Activated T-cell treated with anti-CD3 and anti-CD28 coated beads for 24 hours (primary cell): ENCODE measurements at places on chromosomes 5 and 9.

DNA sequence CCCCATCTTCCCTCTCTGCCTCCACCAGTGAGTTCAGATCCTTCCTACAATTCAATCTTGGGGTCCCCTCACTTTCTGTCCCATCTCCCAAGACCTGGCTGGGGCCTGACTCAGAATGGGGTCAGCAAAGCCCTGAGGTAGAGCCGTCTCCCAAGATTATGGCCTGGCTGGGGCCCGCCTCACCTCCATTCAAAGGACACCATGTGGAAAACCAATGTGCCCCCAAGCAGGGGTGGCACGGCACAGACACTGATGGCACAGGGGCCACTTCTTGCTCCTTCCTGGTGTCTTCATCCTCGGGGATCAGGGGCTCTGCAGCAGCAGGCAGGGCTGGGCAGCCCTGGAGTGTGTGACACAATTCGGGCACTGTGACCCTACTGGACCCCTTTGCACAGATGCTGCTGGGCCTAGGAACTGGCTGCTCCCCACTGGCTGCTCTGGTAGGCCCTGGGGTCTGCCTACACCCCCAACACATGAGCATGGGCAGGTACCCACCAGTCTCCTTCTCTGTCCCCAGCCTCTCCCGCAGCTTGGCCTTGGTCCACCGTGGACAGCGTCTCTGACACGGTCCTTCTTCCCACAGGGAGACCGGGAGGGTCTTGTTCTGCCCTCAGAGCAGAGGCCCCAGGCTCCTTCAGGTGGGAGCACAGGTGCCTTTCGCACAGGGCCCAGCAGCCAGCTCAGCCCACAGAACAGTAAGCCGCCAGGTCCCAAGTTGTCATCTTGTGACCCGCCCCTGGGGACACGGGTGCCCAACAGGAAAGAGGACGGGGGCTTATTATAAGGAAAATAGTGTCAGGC, 89.5 kb downstream of the ADAMTS2 start:
- DNase-seq = no peak

GRCh38 chr5:87231037-87231808, 36.5 kb upstream of the RASA1 start:
- DNase-seq = no peak

DNA sequence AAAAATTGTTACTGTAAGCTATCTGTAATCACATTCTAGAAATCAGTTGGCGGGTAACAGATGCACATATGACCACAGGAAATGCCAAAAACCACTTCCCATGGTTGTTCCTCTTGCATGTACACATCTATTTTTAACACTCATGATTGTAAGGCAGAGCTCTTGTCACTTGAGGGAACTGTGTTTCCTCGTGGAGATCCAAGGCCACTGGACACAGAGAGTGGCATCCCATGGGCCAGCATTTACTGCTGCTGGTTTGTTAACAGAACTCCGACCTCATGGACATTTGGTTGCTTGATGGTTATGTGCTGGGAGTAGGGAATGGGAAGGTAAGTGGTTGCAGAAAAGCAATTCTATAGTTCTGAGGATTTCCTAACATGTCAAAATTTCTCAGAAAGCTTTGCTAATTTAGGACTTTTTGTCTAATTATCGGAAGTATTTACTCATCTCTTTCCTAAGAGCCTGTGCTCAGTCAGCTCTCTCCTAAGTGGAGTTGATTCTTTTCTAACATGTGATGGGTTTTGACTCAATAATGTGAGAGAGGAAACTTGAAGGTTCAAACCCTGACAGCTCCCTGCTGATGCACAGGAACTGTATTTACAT, 202.0 kb upstream of the NR3C1 start:
- DNase-seq = peak; percentile 15

- peak; percentile 10 for DNase-seq
Observed at GRCh38 chr9:20319641-20320337, 302.5 kb downstream of the MLLT3 start.

DNA sequence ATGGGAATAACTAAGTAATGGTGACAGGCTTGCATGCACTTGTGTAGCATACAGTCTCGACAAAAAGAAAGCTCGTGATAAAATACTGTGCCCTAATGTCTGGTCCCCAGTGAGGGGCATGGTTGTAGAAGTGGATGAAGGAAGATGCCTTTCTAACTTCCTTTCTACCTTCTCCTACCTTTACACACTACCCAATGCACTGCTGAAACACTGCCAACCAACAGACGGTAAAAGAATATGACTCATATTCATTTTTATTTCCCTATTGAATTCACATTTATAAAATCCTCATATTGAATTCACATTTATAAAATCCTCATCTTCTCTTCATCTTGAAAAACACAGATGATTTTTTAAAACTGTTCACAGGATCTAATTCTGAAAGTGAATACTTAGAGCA, 223.0 kb downstream of the PJA2 start:
- no peak for DNase-seq

DNA sequence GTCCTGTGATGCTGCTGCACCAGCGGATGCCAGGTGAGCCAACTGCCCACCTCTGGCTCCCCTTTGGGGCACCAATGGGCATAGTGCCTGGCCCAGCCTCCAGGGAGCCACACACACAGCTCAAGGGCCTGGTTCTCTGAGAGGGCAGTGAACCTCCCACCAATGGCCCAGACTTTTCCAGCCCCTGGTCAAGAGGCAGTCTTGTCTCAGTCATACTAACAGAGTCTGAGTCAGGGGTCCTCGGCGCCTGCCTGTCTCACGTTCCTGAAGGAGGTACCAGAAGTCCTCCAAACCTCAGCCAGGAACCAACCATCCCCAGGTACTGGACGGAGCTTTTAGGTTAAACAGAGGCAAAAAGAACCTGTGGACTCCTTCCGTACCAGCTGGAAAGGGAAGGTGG, 121.1 kb downstream of the C5orf15 start:
- DNase-seq = no peak
